ENCODE measurements at places on chromosomes 13 and 19. TPM values are rescaled to one million over a fixed set of nuclear protein-coding genes. Genes with fewer than 3 reads are reported as not detected.
A peak's percentile ranks its signal among the peaks of the same experiment; 100 is the strongest.

Gene CEACAM1
- total RNA-seq = 27.4 TPM

Gene CHAMP1
- 10.7 TPM for total RNA-seq

Gene UHRF1
- 0.65 TPM for total RNA-seq

Gene SERTAD3
- total RNA-seq = 8.2 TPM

- DNase-seq = peak; percentile 83
These were observed at the start of gene BST2 for GRCh38 chr19:17405250-17406045. Gene BST2, minus strand, starts transcription at chr19:17405630. Its CDS starts 55 bp downstream, at chr19:17405575.

DNA sequence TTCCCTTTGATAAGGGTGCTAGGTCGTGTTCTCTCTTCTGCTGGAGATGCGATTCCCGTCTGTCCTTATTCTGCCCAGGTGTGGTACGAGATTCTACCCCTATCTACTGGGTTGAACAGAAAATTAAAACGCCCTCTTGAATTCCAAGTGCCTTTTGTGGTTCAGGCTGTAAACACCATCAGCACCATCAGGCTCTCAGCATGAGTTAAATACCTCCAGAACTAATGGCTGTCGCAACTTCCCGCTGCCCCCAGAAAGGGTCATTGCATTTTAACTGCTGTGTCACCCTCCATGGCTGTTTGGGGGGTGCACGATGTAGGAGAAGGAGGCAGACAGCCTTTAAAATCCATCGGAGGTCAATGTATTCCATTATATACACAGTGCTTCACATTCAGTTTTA, 177.4 kb downstream of the OXGR1 start:
- no peak for DNase-seq

GRCh38 chr13:95023405-95023804, 277.8 kb downstream of the ABCC4 start:
- no peak for DNase-seq

- DNase-seq = no peak
These were observed 321.1 kb upstream of the EDNRB start for GRCh38 chr13:78239714-78240113.

DNA sequence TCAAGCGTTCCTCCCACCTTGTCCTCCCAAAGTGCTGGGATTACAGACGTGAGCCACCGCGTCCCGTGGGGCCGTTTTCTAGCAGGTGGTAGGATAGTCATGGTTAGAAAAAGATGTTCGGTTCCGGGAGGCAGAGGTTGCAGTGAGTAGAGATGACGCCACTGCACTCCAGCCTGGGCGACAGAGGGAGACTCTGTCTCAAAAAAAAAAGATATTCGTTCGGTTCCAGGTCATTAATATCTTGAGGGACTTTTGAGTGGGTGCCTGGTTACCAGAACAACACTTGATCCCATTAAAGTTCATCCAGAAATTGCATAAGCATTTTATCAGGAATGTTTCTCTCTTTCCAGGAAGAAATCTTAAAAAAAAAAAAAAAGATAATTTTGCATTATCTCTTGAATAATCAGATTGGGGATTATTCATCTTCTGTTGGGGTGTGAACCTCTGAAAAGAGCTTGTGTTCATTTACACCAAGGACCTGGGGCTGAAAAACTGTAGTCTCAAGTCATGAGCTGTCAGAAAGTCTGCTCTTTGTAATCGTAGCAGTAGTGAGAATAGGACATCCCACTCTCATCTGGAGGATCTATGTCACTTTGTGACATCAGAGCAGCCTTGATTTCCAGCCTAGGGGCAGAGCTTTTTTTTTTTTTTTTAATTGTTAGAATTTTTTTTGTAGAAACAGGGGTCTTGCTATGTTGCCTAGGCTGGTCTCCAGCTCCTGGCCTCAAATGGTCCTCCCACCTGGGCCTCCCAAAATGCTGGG, 1.0 kb upstream of the ETHE1 start:
- DNase-seq = no peak

- DNase-seq = no peak
These were observed 948.8 kb upstream of the SLC10A2 start for GRCh38 chr13:104014803-104015645.

DNA sequence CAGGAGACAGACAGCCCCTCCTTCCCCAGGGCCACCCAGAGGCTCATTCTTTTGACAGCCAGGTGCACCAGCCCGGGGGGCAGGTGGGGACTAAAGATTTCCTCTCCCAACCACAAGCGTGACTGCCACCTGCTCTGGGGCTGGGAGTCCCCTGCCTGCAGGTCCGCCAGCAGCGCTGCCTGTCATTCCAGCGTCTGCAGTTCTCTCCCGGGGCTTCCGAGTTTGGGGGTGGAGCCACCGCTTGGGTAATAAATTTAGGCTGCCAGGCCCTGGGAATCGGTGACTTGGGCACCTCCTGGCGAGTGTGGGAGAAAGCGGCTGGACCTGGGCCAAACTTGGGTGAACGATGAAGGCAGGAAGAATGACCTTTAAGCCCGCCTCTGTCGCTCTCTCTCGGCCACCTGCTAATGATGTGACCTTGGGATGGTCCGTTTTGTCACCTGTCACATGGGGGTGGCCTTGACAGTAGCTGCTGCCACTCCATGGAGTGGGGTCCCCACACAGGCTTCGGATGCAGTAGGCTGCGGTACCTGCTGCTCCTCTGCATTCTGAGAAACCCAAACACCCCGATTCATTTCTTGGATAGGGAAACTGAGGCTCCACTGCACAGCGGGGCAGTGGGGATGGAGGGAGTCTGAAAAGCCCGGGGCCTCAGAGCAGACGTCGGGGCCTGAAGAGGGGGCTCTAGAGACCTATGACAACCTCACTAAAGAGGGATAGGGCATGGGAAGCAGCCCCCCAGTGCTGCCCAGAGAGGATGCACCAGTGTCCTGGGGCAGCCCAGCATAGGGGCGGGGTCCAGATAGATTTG, 12.8 kb downstream of the FUT6 start:
- DNase-seq = peak; percentile 94

Measured in right lobe of liver (tissue), 6 donors.